ENCODE measurements at places on chromosomes 1 and 21.

- H3K36me3 ChIP-seq, result peaks cover 45% of the 10 kb centered on the region
- H3K27ac ChIP-seq, result no peak overlapping the region
- peaks cover 6% of the 10 kb centered on the region for H3K27me3 ChIP-seq
- no peak overlapping the region for H3K4me3 ChIP-seq
These were observed 151.2 kb downstream of the TGFBR3 start for GRCh38 chr1:91734761-91735160.

DNA sequence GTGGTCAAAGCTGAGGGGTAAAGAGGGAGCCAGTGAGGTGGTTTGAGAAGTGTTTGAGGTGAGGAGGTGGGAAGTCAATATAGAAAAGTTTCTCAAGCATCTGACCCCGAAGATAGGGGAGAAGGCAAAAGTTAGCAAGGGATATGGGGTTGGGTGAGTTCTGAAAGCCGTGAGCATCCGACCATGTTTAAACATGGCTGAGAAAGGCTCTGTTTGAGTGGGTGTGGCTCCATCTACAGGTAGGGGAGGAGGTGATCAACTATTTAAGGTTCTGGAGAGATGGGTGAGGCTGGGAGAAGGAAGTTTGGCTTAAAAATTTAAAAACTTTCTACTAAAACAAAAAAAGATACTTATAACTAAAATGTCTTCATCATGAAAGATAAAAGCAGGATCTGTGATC is 273.8 kb downstream of the KCNJ6 start:
- H3K4me3 ChIP-seq, result no peak overlapping the region
- no peak overlapping the region for H3K27ac ChIP-seq
- peaks cover 24% of the 10 kb centered on the region for H3K4me1 ChIP-seq
- 0 out of 2 replicates have a peak, but pooled peaks cover 4% of the 10 kb centered on the region for H3K36me3 ChIP-seq
- H3K27me3 ChIP-seq, result peaks cover 26% of the 10 kb centered on the region

DNA sequence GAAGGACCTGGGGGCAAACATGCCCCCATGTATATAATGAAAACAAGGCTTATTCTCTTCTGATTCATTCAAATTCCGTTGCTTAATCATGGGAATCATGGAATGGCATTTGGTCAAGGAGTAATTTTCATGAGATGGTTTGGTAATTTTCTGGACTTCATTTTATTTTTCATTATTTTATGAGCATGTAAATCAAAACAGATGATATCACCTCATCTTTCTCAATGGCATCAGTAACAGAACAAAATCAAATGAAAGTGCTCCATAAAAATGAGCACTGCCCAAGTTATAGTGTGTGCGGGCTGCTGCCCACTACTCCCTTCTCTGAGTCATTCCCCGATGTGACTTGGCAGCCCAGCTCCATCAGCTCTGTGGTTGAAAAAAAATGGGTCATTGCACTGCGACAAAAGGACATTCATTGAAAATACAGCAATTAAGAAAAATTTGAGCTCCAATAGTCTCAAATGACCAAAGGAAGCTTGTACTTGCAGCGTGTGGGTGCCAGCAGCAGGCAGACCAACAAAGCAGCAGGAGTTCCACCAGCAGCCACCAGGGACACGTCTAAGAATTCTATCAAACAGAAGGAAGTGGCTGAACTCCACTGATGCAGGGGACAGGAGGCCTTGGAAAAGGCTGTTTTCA is 84.3 kb upstream of the VAV3 start:
- no peak overlapping the region for H3K4me3 ChIP-seq
- H3K36me3 ChIP-seq, result no peaks in the 10 kb centered on the region
- peaks cover 9% of the 10 kb centered on the region for H3K27me3 ChIP-seq
- H3K27ac ChIP-seq, result no peak overlapping the region
- peak; percentile 8 for DNase-seq

DNA sequence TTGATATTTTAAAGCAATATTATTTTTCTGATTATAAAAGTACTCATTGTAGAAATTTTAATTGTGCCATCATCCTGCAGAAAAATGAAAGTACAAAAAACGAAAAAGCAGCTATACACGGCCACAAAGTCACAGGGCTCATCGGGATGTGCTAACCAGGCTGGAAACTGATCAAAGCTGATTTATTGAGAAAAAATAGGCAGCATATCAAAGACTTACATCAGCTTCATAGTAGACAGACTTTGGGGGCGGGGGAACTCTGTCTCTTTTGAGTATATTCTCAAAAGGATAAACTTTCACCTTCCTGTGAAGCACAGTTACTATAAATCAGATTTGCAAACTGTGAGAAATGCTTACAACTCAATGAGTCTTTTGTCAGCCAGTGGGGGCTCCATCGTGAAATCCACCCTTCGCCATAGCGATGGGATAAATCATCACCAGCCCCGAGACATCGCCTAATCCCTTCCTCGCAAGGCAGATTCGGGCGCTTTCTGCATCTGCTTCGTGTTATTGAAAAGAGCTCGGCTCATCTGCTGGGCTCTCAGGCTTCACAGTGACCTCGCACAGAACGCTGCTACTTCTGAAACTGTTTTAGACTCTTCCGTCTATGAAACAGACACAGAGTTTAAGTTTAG is 69.2 kb upstream of the ERG start:
- no peaks in the 10 kb centered on the region for H3K36me3 ChIP-seq
- H3K4me3 ChIP-seq, result peak overlapping the region; percentile 74
- peaks cover 8% of the 10 kb centered on the region for H3K4me1 ChIP-seq
- no peak overlapping the region for H3K27ac ChIP-seq
- H3K27me3 ChIP-seq, result peaks cover 38% of the 10 kb centered on the region
- peak; percentile 17 for DNase-seq

DNA sequence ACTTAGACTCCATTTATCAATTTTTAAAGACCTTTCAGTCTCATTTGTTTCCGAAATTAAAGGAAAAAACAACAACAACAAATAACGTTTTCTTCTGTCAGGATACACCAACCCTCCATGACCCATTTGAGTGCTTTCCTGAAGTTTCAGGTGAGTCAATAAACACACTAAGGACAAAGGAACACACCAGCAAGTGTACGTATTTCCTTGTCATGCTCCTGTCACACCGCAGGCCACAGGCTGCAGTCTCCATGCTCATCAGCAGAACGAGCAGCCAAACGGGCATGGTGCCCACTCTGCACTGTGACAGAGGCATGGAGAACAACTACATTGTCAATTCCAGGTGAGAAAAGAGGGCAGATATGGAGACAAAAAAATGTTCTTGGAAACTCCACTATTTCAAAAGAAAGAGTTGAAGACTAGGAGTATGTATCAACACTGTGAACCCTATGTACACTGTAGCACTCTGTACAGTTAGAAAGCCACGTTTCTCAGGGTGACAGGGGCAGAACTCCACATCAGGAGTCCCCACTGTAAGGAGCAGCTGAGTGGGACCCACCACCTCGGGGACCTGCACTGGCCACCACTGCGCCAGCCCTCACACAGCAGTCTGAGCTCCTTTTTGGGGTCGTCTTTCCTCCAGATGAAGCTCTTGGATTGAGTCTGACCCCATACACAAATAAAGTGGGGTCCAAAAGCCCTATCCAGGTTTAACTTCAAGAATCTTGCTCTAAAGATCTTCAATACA is 2.6 kb downstream of the PTTG1IP start:
- H3K27me3 ChIP-seq, result no peaks in the 10 kb centered on the region
- peak; percentile 21 for DNase-seq
- peaks cover 13% of the 10 kb centered on the region for H3K36me3 ChIP-seq
- peak overlapping the region; percentile 96 for H3K4me3 ChIP-seq

- H3K27ac ChIP-seq, result no peak overlapping the region
- H3K27me3 ChIP-seq, result no peaks in the 10 kb centered on the region
- no peaks in the 10 kb centered on the region for H3K4me1 ChIP-seq
- H3K36me3 ChIP-seq, result no peaks in the 10 kb centered on the region
These were observed 16.6 kb upstream of the CACYBP start for GRCh38 chr1:174982971-174983689.

GRCh38 chr1:169148472-169149252 is 42.2 kb downstream of the ATP1B1 start:
- no peaks in the 10 kb centered on the region for H3K27me3 ChIP-seq
- H3K27ac ChIP-seq, result no peak overlapping the region
- DNase-seq, result no peak
- H3K36me3 ChIP-seq, result no peaks in the 10 kb centered on the region

DNA sequence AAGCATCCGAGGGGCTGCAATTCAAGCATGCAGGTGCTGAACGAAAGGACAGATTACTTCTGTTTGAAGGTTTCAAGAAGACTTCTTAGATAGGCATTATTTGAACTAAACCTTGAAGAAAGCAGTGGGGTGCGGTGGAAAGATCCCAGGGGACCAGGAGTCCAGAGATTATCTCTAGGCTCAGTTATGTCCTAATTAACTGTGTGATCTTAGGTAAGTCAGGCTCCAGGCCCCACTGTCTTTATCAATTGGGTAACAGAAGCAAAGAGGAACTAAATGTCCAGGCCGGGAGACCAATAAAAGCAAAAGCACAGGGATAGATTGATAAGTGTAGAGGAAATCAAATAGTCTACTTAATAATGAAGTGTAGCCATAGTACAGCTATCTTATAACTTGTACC is 72.9 kb upstream of the CDC42BPA start:
- DNase-seq, result no peak
- peaks cover 17% of the 10 kb centered on the region for H3K4me1 ChIP-seq
- H3K27ac ChIP-seq, result no peak overlapping the region
- H3K4me3 ChIP-seq, result no peak overlapping the region
- H3K27me3 ChIP-seq, result no peaks in the 10 kb centered on the region
- no peaks in the 10 kb centered on the region for H3K36me3 ChIP-seq

GRCh38 chr1:246012341-246012740 is 494.7 kb downstream of the SMYD3 start:
- peaks cover under 1% of the 10 kb centered on the region for H3K36me3 ChIP-seq
- H3K27me3 ChIP-seq, result no peaks in the 10 kb centered on the region
- no peak overlapping the region for H3K27ac ChIP-seq

DNA sequence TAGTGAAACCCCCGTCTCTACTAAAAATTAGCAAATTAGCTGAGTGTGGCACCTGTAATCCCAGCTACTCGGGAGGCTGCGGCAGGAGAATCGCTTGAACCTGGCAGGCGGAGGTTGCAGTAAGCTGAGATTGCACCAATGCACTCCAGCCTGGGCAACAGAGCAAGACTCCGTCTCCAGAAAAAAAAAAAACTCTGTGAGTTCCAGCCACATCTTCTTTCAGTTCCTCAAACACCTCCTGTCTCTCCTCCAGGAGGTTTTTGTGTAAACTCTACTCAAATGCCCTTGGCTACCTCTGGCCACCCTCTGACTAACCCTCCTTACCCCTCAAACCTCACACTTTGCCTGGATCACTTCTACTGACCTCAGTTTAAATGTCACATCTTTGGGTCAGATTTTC is 38.1 kb downstream of the RCSD1 start:
- H3K36me3 ChIP-seq, result no peaks in the 10 kb centered on the region
- peaks cover 26% of the 10 kb centered on the region for H3K4me1 ChIP-seq
- no peak overlapping the region for H3K4me3 ChIP-seq
- H3K27me3 ChIP-seq, result peaks cover 12% of the 10 kb centered on the region
- no peak for DNase-seq
- H3K27ac ChIP-seq, result no peak overlapping the region

DNA sequence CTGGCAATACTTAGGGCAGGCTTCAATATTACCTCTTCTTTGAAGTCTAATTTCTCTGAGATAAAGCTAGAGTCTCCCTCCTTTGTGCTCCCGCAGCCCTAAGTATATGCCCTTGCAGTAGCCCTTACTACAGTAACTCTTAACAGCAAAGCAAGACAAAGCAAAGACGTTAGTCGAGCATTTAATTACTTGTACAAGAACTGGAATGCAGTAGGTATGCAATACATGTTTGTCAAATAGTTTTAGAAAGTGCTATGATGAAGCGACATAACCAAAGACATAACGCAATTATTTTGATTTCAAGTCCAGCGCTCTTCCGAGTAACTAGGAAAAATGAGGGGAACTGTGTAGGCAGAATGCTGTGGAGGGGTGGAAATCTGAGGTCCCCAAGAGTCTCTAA is 1.6 kb downstream of the P3H1 start:
- no peak for DNase-seq
- peaks cover 5% of the 10 kb centered on the region for H3K36me3 ChIP-seq
- no peaks in the 10 kb centered on the region for H3K27me3 ChIP-seq
- H3K4me3 ChIP-seq, result no peak overlapping the region
- no peak overlapping the region for H3K27ac ChIP-seq
- peaks cover 11% of the 10 kb centered on the region for H3K4me1 ChIP-seq

DNA sequence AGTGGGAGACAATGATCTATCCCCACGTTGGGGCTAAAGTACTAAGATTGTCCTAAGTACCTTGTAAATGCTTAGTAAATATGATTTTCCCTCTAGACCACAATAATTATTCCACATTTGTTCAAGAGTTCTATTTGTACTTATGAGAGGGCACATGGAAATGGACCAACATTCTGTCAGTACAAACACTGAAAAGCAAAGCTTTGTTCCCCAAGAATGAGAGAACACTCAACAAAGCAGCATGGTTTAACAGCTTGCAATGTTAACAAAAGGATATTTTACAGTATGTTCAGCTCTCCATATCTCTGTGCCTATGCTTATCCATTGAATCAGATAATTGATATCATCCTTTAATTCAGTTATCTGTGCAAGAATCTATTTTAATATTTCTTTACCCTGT is 35.4 kb downstream of the RBM11 start:
- peaks cover 5% of the 10 kb centered on the region for H3K27me3 ChIP-seq
- peaks cover 6% of the 10 kb centered on the region for H3K4me1 ChIP-seq
- no peak for DNase-seq
- no peaks in the 10 kb centered on the region for H3K36me3 ChIP-seq
- H3K27ac ChIP-seq, result no peak overlapping the region

Measured in HFFc6 (cell line).